ENCODE measurements at places on chromosomes 3 and 15.

DNA sequence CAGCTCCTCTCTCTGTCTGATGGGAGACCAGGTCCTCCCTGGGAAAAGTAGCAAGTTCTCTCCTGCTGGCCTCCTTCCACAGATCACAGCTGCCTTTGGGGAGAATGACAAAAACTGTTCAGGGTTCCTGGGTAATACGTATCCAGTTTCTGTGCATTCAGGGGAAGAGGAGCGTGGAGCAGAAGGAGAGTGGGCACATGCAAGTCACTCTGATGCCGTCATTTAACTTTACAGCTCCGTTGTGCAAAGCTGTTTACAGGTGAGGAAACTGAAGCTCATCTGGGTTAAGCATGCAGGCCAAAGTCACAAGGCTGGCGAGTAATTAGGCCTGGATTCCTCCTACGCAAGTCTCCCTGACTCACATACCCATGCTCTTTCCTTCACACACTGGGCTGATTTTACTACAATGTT lies 7.5 kb upstream of the TM4SF1 start:
- DNase-seq: peak; percentile 78

GRCh38 chr15:88231909-88232644 lies 24.5 kb downstream of the NTRK3 start:
- DNase-seq: no peak

DNA sequence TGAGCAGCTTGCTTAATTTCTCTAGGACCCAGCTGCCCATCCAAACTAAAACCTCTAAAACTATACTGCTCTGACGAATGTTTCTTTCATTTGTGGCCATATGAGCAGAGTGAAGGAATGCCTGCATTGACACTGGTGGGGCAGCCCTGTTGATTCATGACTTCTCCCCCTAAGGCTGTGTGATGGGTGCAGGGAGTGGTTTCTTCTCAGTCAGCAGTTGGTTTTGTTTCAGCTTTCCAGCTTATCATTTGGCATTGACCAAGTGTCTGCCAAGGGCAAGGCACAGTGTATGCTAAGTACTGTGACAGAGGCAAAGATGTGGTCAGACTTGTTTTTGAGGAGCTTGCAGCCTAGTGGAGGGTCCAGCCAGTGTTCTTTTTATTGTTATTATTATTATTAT lies 4.7 kb downstream of the ABHD6 start:
- peak; percentile 35 for DNase-seq

DNA sequence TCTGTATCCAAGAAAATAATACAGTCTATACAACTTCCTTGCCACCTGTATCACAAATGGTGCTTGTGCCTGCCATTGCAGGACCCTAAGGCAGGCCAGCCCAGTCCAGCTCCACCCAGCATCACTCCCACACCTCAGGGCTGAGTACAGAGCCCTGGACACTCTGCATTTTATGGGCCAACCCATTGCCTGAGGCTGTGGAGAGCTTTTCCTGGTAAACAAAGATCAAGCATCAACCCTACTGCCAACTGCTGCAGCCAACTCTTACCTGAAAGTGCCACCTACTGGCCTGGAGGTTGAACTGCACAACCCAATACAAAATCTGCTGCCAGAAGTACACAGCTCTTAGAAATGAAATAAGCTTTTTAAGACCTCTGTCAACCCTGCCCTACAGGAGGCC lies 1082.2 kb downstream of the NAALADL2 start:
- DNase-seq: peak; percentile 6

- no peak for DNase-seq
Observed at GRCh38 chr3:140497331-140497730, 180.5 kb upstream of the TRIM42 start.

- DNase-seq: peak; percentile 35
Observed at GRCh38 chr3:157257101-157257500, 97.2 kb upstream of the CCNL1 start.

GRCh38 chr3:94173673-94174434 lies 111.0 kb downstream of the NSUN3 start:
- DNase-seq: peak; percentile 28

GRCh38 chr3:149115114-149115513 lies 14.3 kb upstream of the HPS3 start:
- no peak for DNase-seq

DNA sequence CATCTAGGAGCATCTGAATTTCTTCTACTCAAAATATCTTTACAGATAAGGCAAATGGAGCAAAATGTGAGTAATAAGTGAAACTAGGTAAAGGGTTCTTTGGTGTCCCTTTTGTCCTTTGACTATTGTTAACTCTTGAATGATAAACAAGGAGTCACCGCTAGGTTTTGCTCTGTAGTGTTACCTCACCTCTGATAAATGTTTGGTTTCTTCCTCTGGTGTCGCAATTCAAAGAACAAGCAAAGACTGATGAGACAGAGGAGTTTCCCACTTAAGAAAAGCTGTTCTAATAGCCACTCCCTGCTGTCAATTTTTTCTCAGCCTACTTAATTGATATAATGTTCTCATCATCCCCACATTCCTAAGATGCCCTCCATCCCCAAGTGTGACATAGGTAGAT lies 925.9 kb downstream of the IGSF11 start:
- no peak for DNase-seq

DNA sequence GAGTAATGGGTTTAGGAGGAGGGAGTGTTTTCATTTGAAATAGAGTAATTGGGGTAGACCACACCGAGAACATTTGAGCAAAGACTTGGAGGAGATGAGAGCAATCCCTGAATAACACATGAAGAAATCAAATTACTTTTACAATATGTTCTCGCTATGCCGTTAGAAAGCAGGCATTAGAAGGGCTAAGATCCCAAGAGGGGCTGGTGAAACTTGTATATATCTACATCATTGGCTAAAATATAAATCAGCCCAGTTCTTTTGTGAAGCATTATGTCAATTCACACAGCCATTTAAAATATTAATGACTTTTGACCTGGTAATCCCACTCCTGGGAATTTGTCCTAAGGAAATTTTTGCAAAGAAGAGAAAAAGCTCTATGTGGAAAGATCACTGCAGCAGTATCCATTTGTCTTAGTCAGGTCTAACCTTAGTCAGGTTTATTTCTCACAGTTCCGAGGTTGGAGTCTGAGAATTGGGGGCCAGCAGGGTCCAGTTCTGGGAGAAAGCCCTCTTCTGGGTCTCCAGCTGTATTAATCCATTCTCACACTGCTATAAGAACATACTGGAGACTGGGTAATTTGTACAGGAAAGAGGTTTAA lies 31.0 kb downstream of the CCDC32 start:
- DNase-seq: no peak

GRCh38 chr15:72231833-72232478 lies 966 bp upstream of the PKM start:
- DNase-seq: peak; percentile 87

- DNase-seq: no peak
Observed at GRCh38 chr3:13204177-13204581, 130.9 kb upstream of the IQSEC1 start.

DNA sequence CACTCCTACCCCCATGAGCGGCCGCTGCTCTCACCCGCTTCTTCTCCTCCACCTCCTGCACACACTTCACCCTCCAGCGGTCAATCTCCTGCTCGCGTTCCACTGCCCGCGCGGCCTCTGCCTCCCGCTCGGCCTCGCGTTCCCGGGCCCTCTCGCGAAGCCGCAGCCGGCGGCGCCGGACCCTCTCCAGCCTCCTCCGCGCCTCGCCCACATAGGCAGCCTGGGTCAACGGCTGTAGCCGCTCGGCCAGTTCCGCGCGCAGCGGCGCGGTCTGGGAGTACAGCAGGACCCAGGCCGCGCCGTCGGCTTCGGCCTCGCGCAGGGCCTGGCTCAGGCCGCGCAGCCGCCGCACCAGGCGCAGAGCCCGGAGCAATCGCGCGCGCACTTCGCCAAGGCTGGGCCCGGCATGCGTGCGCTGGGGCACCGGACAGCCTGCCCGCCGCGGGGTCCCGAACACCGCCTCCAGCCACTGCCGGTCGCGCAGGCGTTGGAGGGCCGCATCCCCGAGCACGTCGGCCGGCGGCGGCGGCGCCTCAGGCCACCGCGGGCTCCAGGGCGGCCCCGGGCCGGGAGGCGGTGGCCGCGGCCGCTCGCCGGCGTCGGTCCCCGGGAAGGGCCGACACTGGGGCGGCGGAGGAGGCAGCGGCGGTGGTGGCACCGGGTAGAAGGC lies 595 bp downstream of the PDCD7 start:
- peak; percentile 40 for DNase-seq

DNA sequence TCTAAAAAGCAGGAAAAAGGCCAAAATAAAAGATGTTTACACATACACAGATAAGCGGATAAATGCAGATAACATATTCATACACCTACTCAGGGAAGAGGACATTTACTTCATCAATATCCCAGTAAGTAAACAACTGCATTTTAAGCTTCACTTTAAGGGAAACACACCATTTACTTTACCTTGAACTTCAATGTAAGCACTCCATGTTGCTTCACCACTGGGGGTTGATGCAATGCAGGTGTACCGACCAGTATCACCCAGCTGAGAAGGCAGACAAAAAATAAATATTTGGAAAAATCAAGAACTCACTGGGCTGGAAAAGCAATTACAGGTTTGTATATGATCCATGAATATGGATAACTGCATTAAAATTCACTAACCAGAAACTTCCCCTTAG lies 1099.5 kb downstream of the ROBO1 start:
- no peak for DNase-seq
